ENCODE measurements at places on chromosomes 16 and 17.

GRCh38 chr16:17168181-17168580, 302.6 kb downstream of the XYLT1 start:
- DNase-seq: no peak

- no peak for DNase-seq
These were observed 52.6 kb downstream of the CYB5B start for GRCh38 chr16:69476920-69477443.

GRCh38 chr17:81858967-81859905, 1.1 kb downstream of the P4HB start:
- no peak for DNase-seq

DNA sequence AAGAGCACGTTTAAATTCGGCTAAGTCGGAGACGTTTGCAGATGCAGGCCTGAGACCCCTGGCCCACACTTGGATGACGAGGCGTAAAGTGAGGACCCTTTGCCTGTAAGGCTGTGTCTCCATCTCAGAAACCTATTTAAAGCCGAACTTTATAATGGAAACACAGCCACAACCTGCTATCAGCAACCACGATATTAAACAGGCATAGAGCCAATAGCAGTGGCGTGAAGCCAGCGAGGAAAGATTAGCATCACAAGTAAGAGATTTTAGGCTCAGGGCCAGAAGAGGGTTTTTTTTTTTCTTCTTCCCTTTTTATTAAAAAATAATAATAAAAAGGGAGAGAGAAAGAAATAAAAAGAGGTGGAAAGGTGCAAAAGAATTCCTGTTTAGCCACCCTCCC, 111.3 kb upstream of the NOL11 start:
- no peak for DNase-seq

DNA sequence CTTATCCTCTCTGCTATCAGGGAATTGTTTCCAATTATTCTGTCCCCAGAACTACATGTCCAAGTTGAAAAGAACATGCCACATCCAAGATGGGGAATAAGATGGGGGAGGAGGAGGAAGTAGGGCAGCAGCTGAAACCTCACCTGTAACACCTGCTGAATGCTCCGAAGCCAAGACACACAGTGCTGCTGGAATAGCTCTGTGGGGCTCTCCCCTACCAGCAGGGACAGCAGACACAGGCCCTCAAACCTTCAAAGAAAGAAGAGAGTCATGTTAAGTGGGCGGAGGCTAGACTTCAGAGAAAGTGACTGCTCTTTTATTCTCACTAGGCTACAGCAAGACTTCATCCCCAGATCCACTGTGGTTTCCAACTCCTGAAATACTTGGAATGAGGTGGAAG, 13.2 kb downstream of the PELP1 start:
- DNase-seq: no peak

All from hypothalamus (tissue), 51 donors.